Mesangial cell (primary cell): ENCODE measurements at places on chromosomes 5 and 9. TPM values are rescaled to one million over a fixed set of nuclear protein-coding genes. Genes with fewer than 3 reads are reported as not detected.

The SLC6A7 gene
- total RNA-seq, result not detected in 2 replicates

The RLN1 gene
- total RNA-seq, result not detected in 2 replicates

The ADRB2 gene
- 0.89 and 1.3 TPM in 2 replicates for total RNA-seq

The FIBCD1 gene
- total RNA-seq, result 0.49 and 5.3 TPM in 2 replicates

The GABBR2 gene
- under 0.01 and 0.98 TPM in 2 replicates for total RNA-seq
